Fibroblast of skin of right quadriceps (primary cell): ENCODE measurements at places on chromosomes 5 and 9.
A peak's percentile ranks its signal among the peaks of the same experiment; 100 is the strongest.

- peak; percentile 58 for DNase-seq
These were observed 51.5 kb upstream of the RNU6ATAC start for GRCh38 chr9:134215699-134216448.

DNA sequence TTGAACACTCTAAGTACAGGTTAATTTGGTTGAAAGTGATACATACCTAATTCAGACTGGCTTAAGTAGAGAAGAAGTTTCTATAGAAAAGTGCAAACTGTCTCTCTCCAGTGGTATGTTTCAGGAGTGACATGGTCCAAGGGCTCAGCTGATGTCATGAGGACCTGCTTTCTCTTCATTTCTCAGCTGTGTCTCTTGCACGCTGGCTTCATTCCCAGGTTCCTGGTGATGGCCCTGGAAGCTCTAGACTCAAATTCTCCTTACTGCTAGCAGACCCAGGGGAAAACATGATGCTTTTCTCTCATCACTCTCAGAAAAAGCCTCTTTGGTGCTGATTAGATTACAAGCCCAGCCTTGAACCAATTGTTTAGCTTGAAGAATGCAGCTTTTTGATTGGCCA lies 211.9 kb upstream of the CLINT1 start:
- peak; percentile 22 for DNase-seq

DNA sequence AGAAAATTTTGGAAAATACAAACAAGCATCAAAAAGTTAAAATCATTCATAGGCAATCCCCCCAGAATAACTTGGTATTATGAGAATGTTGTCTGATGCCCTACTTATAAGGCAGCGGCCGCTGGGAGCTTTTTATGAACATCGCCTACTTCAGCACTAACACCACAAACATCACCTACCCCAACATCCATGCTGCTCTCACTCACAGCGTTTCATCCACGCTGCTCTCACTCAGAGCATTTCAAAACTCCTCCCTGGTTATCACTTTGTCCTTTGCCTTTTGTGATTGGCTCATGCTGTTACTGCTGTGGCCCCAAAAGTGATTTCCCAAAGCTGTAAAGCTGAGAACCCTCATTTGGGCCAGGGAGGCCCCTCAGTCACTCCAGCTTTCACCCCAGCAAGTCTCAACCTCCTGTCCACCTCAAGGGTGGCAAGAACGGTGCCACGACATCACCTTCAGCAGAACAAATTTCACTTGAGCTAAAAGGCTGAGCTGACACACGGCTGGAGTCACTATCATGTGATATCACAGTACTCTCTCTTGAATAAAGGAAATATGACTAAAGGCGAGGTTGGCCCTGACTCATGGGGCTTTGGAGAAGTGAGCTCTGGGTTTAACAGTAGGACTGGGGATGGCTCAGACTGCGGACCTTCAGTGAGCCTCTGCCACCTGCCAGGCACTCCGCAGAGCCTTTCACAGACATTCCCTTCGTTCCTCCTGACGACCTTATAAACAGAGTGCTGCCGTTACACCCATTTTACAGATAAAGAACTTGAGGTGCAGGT lies 25.2 kb downstream of the SHC3 start:
- peak; percentile 84 for DNase-seq

DNA sequence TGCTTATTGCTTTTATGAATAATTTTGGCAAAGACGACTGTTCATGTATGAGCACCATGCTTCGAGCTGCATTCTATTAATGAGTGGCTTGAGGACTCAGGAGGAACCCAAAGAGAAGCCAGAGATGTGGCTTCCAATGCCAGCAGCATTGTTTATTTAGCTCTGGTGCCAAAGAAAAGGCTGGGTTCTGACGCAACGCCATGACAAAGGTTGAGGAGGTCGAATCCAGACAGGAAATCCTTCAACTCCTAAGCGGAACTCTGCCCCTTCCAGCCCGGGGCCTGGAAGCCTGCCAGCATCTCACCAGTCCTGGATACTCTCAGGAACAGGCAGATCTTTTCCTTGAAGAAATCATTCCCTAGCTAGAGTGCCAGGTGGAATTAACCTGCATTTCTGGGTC lies 104.4 kb downstream of the ARHGAP26 start:
- no peak for DNase-seq

GRCh38 chr5:138946241-138946623 lies 71.1 kb upstream of the LRRTM2 start:
- no peak for DNase-seq

GRCh38 chr9:96116275-96117064 lies 185.5 kb downstream of the HSD17B3 start:
- DNase-seq = no peak

DNA sequence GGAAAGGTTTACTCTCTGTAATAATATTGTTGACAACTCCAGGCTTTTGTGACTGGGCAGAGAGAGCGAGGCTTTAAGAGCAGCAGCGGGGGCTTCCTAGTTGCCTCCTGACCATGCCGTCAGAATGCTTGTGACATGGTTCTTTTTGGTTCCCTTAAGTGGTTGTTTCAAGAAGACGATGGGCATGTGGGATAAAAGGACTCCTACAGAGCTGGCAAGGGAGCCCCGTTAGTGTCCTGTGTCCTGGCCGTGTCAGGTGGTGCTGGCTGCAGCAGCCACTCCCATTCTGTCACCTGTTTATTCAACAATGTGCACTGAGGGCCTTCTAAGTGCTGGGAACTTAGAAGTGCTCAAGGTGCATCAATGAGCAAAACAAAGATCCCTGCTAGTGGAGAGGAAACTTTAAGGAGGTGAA lies 19.7 kb downstream of the LCP2 start:
- no peak for DNase-seq

GRCh38 chr9:135391759-135392158 lies 87.8 kb upstream of the PPP1R26 start:
- no peak for DNase-seq

- peak; percentile 76 for DNase-seq
These were observed 5.3 kb downstream of the KLF4 start for GRCh38 chr9:107484117-107484723.

DNA sequence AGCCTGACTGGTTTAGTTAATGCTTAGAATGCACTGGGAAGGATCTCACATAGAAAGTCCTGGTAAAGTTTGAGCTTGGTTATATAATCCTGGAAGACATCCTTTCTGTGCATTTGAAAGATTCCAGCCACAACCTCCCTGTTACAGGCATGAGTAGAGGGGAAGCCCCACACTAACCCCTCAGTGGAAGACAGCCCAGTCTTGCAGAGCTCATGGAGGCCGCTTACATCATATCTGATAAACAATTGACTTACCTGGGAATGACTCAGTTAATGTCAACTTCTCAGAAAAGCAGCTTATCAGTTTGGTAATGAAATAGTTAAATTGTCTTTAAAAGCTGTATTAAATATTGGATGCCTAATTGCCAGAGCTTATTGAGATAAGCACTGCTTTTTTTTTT lies 28.1 kb upstream of the PDE8B start:
- no peak for DNase-seq

- no peak for DNase-seq
These were observed 578.4 kb downstream of the SLCO4C1 start for GRCh38 chr5:101717721-101718120.

GRCh38 chr9:91071184-91071990 lies 269.8 kb downstream of the SYK start:
- DNase-seq = peak; percentile 95

- DNase-seq = no peak
These were observed 274.6 kb downstream of the ARHGEF28 start for GRCh38 chr5:73900566-73900965.

GRCh38 chr9:109011231-109011671 lies 2.0 kb downstream of the CTNNAL1 start:
- DNase-seq = peak; percentile 11

DNA sequence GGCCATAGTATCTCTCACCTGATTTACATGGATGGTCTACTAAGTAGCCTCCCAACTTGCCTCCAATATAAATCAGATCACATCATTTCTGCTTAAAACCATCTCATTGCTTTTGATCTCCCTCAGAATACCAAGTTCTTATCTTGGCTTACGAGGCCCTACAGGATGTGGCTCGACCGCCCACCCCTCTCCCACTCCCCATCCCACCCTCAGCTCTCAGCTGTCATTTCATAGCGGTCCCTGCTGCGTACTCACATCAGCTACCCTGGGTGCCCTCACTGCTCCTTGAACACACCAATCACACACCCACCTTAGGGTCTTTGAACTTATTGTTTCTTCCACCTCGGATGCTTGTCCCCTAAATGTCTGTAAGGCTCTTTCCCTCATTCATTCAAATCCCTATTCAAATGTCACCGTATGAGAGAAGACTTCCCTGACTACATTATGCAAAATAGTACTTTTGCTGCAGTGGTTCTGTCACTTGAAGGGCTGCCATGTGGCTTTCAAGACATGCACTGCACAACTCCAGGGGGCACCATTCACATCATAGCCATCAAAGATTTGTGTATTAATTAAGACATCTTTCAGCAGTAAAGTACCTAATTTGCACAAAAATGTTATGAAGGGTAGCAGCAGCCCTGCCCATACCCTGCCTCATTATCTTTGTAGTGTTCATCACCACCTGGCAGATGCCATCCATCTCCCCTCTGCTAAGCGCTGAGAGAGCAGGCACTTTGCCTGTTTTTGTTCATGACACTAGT lies 171.1 kb downstream of the ENC1 start:
- DNase-seq = no peak

DNA sequence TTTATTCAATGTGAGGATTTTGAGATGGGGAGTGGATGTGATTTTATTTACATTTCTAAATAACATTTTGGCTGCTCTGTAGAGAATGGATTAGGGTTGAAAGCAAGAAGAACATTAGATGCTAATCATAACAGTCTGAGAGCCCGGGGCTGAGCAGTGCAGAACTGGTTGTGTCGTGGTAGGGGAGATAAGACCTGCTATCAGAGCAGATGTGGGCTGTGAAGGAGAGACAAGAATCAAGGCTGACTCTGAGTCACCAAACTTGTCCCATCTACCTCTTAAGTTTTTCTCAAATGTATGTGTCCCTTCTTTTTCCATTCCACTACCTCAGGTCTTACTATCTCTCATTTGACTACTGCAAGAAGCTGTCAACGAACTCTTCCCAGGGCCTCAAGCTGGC lies 35.4 kb upstream of the SLC28A3 start:
- DNase-seq = no peak

DNA sequence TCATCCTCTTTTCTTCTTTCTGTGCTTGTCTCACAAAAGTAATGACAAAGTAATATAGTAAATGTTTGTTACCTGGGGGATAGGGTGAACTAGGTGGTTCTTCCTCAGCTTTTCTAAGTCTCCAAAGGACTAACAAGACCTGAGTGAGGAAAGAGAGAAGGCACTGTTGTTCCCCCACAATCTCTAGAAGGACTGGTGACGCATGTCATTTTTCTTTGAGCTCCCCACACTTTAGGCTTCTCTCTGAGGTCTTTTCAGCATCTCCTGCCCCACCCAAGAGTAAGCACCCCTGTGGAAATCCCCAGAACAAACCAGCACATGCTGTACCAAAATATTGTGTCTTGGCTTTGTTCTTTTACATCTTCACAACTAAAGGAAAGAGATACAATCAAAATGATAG lies 2.4 kb upstream of the IL7R start:
- no peak for DNase-seq

GRCh38 chr5:122844136-122844909 lies 1.1 kb upstream of the SNX24 start:
- no peak for DNase-seq

GRCh38 chr9:8143677-8144076 lies 344.1 kb upstream of the DMAC1 start:
- DNase-seq = no peak

DNA sequence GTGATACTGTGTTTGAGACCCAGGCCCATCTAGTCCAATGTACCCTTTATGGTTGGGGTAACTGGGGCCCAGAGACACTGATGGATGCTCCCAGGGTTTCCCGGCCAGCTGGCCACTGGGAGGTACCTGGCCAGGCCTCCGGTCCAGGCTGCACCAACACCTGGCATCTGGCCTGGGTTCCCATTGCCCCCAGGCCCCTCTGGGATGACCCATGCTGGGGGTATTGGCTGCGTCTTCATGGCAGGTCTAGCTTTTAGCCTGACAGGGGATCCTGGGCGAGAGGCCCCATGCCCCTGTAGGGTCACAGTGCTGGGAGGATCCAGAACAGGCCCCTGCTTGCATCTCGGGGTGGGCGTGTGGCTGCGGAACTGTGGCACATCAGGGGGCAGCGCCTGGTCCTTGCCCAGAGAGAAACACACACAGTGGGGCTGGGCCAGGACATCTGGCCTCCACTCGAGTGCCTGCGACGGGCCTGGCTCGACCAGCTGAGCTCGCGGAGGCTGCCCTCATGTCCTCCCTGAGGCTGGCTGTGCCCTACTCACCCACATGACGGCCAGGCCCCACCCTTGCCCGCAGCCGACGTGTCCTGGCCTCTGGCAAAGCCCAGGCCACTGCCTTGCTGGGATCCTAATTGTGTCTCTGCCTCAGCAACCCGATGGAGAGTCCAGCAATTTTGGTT lies 21.5 kb upstream of the COL5A1 start:
- no peak for DNase-seq

- no peak for DNase-seq
These were observed 26.2 kb downstream of the ABO start for GRCh38 chr9:133248726-133249295.

- no peak for DNase-seq
These were observed 512.7 kb upstream of the BRINP1 start for GRCh38 chr9:119881898-119882297.

- DNase-seq = no peak
These were observed 40.0 kb downstream of the EBF1 start for GRCh38 chr5:159059722-159060121.

DNA sequence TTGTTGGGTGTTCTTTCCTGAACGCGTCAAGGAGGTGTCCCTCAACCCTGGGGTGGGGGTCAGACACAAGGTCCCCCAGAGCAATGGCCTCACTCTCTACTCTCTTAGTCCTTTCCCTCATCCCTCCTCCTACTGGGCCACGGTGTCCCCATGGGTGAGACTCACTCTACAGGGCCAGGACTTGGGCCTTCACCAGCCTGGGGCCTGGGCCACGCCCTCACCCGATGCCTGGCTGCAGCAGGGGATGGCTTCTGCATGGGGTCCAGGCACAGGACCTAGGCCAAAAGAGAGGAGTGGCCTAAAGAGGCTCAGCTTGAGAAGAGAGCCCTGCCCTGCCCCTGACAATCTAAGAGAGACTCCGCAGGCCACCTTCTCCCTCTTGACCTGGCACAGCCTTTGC lies 5.8 kb downstream of the LCN12 start:
- DNase-seq = no peak

DNA sequence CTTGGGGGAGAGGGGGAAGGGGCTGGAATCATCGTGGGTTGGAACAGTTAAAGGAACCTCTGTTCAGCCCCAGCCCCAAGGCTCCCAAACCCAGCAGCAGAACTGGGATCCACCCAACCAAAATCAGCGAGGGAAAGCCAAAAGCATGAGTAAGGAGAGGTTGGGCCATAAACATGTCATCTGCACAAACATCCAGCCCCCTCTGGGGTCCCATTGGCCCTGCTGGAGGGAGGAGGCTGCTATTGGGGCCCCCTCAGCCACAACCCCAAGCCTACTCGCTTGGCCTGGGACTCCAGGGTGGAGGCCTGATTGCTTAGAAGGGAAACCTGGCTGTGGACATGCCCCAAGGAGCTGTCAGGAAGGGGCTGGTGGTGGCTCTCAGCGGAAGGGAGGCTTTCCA lies 154.9 kb downstream of the FGF18 start:
- DNase-seq = peak; percentile 11

DNA sequence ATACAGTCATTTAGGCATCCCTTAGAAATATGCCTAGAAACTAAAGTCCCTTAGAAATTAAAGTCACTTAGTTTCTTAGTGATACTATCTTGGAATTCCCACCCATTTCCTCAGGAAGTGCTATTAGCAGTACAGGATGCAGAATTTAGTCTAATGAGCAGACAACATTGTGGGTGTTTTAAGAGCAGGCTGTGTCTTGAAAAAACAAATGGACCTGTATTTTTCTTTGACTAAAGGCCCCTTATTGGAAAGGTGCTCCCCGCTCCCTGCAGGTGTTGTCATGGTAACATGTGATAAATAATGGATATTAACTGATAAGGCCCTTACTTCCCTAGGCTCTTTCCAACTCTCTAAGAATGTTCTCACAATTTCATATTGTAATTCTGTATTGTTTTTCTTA lies 38.8 kb upstream of the STARD4 start:
- DNase-seq = no peak
